ENCODE measurements at places on chromosomes 13 and 19.

DNA sequence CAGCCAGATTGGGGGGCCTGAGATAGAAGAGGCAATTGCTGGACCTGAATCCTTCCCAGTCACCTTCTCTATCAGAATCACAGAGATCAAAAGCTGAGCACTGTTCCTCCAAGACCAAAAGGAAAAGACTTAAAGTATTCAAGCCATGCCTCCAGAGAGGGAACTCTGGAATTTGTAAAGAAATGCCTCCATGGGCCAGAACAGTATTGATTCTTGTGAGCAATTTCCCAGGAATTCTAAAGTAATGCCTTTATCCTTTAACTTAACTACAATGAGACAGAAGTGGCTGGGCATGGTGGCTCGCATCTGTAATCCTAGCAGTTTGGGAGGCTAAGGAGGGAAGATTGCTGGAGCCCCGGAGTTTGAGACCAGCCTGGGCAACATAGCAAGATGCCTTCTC lies 148.8 kb downstream of the FLT1 start:
- no peak for DNase-seq

DNA sequence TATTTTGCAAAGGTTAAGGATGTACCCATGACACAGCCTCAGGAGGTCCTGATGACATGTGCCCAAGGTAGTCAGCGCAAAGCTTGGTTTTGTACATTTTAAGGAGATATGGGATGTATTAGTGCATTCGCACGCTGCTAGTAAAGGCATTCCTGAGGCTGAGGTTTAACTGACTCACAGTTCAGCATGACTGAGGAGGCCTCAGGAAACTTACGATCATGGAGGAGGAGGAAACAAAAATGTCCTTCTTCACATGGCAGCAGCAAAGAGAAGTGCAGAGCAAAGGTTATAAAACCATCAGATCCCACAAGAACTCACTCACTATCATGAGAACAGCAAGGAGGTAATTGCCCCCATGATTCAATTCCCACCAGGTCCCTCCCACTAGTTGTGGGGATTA lies 1017.4 kb downstream of the EFNB2 start:
- no peak for DNase-seq

DNA sequence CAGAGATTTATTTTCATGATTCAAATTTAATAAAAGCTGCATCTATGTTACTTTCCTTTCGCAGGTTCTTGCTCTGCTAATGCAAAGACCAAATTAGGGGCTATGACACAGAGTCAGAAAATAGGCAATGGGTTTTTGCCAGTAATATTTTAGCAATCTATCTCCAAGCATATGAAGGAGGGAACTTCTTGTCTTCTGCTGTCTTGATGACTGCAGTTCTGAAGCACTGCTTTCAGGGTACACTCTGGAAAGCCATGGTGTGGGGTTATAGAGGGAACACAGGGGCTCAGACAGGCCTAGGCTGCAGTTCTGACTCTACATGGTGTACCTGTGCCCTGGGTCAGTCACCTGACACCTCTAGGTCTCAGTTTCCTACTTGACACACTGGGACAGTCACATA lies 263.4 kb downstream of the DNAJC15 start:
- DNase-seq: no peak

GRCh38 chr19:24052811-24053210 lies 34.2 kb upstream of the ZNF254 start:
- peak; percentile 73 for DNase-seq

DNA sequence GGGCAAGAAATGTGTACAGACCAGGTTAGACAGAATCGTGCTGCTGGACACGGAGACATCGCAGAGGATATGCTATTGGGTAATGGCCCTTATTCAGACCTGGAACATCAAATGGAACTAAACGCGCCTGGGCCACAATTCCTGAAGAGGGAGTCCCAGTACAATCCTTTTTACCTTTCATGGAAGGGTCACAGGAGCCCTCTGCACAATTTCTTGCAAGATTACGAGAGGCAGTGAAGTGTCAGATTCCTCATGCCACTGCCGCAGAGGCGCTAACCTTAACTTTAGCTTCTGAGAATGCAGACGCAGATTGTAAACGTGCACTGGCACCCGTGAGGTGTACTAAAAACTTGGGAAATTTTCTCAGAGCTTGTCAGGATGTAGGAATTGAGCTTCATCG lies 18.1 kb downstream of the CLEC4M start:
- DNase-seq: peak; percentile 6

DNA sequence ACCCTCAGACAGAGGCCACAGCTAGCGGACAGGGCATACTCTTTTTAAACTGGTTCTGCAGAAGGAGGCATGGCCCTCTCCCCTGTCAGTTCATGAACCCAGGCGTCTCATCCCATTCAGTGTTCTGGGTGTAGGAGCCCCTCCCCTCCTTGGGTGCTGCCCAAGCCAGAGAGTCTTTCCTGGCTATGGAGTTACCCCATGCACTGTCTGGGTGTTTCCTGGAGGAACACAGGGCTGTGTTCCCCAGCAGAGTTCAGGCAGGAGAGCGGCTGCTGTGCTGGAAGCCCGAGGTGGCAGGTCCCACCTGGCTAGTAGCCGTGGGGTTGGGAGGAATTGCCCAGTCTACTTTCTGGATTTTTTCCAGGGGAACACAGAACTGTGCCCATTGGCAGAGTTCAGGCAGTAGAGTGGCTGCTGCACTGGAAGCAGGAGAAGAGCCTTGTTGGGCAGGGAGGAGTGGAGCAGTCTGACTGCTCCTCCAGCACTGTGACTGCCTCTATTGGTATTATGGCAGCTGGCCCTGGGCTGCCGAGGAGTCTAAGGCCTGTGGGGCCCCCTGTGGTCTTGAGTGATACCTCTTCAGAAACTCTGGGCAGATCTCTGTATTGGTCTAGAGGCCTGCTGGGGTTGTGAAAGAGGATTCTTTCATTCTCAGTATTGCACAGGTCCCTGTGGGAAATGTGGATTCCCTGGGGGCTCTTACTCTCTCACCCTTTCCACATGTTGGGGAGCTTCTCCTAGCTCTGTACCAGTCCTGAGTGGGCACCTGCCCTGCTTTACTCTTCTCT lies 168.3 kb downstream of the PCDH20 start:
- DNase-seq: no peak

- DNase-seq: peak; percentile 20
Measured at GRCh38 chr19:19416280-19416679, 10.8 kb downstream of the GATAD2A start.

GRCh38 chr19:55258476-55258827 lies 365 bp downstream of the PPP6R1 start:
- no peak for DNase-seq

- no peak for DNase-seq
Measured at GRCh38 chr13:70795484-70795883, 687.2 kb upstream of the KLHL1 start.

- DNase-seq: peak; percentile 90
Measured at GRCh38 chr19:15555759-15556633, 47.7 kb downstream of the CYP4F22 start.

DNA sequence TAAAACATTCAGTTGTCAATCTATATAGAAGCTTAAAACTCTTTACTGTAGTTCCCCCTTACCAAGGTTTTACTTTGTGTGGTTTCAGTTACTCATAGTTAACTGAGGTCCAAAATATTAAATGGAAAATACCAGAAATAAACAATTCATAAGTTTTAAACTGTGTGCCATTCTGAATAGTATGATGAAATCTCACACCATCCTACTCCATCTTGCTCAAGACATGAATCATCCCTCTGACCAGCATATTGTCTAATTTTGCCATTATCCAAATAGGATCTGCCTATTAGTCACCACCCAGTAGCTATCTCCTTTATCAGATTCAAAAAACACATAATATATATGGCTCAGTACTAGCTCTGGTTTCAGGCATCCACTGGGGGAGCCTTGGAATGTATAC lies 22.4 kb downstream of the ZNF571 start:
- peak; percentile 52 for DNase-seq
